Renal cortex interstitium (tissue), 15 donors: ENCODE measurements at places on chromosomes 16 and 17. TPM values are rescaled to one million over a fixed set of nuclear protein-coding genes. Genes with fewer than 3 reads are reported as not detected.

The DVL2 gene
- polyA plus RNA-seq, result 49.8 TPM

The MPDU1 gene
- polyA plus RNA-seq, result 119 TPM

DNA sequence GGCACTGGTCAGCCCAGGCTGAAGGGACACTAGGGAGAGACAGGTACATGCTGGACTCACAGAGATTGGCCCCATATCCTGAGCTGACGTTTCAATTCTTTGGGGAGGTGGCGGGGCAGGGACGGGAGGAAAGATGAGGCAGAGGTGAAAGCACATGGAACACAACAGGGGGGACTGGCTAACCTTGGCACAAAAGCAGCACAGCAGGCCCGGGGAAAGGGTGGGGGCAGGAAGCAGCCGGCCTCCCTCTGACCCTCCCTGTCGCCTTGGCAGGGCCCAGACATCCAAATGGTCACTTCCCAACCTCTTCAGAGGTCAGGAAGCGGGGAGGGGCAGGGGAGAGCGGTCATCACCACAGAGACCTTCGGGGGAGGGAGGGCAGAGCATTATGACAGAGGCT, 6.6 kb downstream of the VAT1 start:
- DNase-seq, result no peak

The RHBDL3 gene
- polyA plus RNA-seq, result 1.2 TPM

The C16orf89 gene
- 7.5 TPM for polyA plus RNA-seq

- DNase-seq, result no peak
These were observed 9.5 kb downstream of the METRNL start for GRCh38 chr17:83088909-83089308.

GRCh38 chr17:77356109-77356689, 215.4 kb downstream of the SEC14L1 start:
- no peak for DNase-seq

DNA sequence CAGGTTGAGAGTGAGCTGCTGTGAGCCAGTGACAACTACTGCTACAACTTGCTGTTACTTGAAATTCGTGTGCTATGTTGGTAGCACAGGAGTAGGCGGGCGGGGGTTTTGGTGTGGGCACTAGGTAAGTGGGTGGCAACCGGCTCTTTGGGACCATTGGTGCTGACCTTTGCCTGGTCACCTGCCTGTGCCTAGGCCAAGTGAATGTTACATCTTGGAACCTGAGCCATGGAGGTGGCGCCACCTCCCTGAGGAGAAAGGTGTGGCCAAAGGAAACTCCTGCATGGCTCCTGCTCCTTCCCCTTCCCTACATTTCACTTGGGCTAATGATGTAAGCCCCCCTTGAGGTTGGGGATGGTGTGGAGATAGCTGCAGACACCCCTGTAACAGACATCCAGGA, 25.4 kb upstream of the ARHGAP23 start:
- no peak for DNase-seq

- DNase-seq, result peak; percentile 23
These were observed 21.5 kb upstream of the PECAM1 start for GRCh38 chr17:64411999-64412771.

GRCh38 chr17:58268774-58269556, 11.8 kb downstream of the MPO start:
- DNase-seq, result no peak

DNA sequence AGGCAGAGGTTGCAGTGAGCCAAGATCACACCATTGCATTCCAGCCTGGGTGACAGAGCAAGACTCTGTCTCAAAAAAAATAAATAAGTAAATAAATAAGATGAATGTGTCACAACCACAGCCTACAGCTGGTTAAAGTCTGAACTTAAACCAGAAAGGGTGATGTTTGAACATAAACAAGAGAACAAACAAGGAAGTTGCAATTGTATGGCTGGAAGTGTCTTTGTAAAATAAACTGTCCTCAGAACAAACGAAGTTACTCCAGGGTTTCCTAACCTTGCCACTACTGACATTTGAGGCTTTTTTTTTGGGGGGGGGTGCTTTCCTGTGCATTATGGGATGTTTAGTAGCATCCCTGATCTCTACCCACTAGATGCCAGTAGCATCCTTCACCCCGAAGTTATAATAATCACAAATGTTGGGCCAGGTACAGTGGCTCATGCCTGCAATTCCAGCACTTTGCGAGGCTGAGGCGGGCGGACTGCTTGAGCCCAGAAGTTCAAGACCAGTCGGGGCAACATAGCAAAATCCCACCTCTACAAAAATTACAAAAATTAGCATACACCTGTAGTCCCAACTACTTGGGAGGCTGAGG, 119.2 kb downstream of the XYLT1 start:
- DNase-seq, result no peak

The TEKT3 gene
- 1.9 TPM for polyA plus RNA-seq

DNA sequence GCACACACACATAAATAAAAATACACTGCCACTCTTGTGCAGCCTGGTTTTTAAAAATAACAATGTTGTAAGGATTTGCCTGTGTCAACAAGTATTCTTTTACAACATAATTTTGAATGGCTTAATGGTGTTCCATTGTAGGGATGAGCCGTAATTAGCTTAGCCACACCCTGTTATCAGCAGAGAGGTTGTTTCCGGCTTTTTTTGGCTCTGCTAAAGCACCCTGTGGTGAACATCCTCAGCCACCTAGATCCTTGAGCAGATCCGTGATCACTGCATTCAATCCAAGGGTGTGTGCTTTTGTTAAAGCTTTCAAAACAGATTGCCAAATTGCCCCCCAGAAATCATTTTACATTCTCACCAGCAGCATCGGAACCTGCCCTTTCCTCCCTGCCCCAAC, 7.0 kb downstream of the KATNB1 start:
- DNase-seq, result no peak
